ENCODE measurements at places on chromosomes 6 and 20. TPM values are rescaled to one million over a fixed set of nuclear protein-coding genes. Genes with fewer than 3 reads are reported as not detected.

Gene MUC22
- total RNA-seq, result not detected

Gene TMEM217
- total RNA-seq, result 3.5 TPM

Gene WFDC5
- total RNA-seq, result not detected

- DNase-seq, result no peak
These were observed 1.5 kb downstream of the DLGAP4 start for GRCh38 chr20:36307412-36308325.

GRCh38 chr20:38258545-38259215 is 1.9 kb downstream of the KIAA1755 start:
- no peak for DNase-seq

DNA sequence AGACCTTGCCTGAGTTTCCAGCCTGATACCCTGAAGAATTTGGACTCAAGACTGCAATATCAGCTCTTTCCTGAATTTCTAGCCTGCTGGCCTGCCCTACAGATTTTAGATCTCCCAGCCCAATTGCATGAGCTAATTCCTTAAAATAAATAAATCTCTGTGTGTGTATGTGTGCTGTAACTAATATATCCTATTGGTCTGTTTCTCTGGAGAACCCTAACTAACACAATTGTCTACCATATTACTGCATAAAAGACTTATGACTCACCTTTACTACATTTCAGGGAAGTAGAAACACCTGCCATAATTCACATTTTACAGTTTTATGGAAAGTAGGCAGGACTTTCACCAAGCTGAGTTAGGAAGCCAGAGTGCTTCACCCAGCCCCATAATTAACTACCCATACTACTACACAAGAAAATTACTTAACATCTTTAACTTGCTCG is 90.7 kb upstream of the BEND6 start:
- no peak for DNase-seq

GRCh38 chr6:134772671-134773360 is 177.1 kb downstream of the ALDH8A1 start:
- DNase-seq, result no peak

DNA sequence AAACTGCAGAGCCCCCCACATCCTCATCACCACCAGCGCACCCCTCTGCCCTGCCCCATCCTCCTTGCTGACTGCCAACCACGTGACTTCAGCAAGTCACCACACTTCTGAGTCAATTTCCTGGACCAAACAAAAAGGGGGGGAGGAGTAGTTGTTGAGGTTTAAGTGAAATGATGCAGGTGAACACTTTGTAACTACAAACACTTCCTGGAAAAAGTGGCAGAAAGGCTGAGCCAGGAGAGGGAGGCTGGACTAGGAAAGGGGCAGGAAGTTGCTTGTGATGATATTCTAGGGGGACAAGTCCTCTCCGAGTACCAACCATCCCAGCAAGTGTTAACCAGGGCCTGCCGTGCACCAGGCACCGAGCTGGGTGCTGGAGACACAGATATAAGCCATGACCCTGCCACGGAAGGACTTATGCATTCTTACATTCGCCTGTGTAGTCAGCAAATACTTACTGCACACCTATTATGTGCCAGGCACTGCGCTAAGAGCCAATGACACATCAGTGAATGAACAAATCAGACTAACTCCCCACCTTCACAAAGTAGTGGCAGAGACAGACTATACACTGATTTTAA is 67.3 kb downstream of the PREX1 start:
- peak; percentile 73 for DNase-seq

GRCh38 chr20:4026093-4026601 is 10.8 kb upstream of the RNF24 start:
- DNase-seq, result no peak

DNA sequence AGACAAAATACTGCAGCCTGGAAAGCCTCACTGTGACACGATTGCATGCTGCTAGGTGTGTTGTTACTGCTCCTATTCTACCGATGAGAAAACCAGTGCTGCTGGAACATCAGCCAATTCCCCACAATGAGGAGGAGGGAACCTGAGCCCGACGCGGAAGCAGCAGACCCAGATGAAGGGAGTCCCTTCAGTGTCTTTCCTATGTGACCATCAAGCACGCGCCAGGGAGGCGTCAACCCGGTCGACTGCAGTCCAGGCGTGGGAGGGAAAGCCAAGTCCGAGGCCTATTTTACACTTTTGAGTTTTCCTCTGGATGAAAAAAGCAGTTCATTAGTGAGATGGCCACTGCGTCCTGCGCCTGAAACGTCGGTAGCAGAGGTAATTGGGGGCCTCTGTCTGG is 63.3 kb downstream of the STK35 start:
- no peak for DNase-seq

- DNase-seq, result no peak
These were observed 61.4 kb upstream of the UFL1 start for GRCh38 chr6:96460052-96460700.

GRCh38 chr6:33490198-33490597 is 35.8 kb downstream of the ZBTB9 start:
- no peak for DNase-seq

- DNase-seq, result no peak
These were observed 6.8 kb upstream of the ALDH8A1 start for GRCh38 chr6:134956676-134957075.

Data from activated naive CD8-positive, alpha-beta T cell treated with anti-CD3 and anti-CD28 coated beads for 36 hours (primary cell).